ENCODE measurements at places on chromosomes 12 and 14.

GRCh38 chr14:36522972-36523715 is 3.1 kb upstream of the NKX2-1 start:
- no peak for DNase-seq

- DNase-seq, result no peak
Observed at GRCh38 chr12:19369691-19370148, 69.6 kb upstream of the AEBP2 start.

- DNase-seq, result no peak
Observed at GRCh38 chr12:84128117-84128991, 784.2 kb downstream of the SLC6A15 start.

DNA sequence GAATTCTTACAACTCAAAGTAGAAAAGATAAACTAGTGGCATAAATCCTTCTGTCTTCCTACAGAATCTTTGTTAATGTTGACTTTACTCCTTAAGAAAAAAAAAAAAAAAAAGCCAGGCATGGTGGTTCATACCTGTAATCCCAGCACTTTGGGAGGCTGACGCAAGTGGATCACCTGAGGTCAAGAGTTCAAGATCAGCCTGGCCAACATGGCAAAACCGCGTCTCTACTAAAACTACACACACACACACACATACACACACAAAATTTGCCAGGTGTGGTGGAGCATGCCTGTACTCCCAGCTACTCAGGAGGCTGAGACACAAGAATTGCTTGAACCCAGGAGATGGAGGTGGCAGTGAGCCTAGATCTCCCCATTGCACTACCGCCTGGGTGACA is 17.7 kb upstream of the SPTSSA start:
- no peak for DNase-seq

DNA sequence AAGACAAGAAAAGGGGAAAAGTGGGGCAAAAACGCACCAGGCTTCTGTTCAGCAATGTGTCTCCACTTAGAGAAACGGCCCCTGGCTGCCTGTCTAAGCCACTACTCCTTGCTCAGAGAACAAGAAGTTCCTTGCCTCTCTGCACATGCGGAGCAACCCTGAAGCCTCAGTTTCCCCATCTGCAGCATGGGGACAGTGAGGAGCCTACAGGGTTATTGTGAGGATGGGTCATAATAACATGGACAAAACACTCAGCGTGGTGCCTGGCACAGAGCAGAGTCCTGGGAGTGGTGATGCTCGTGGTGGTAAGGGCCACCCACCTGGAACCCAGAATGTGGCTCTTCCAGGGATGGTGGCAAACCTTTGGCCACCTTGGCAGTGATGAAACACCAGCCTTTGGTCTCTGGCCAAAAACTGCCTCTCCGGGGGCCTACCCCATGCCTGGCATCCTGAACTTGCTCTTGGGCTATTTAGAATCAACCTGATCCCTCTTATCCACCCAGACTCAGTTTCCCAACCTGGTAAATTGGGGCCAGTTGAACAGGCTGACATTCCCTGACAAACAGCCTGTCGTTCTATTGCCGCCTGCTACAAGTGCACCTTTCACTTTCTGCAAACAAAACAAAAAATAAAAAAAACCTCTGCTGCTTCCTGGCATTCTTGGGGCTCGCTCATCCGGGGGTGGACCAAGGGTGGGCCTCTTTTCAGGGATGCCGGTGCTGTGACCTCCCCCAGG is 56.5 kb upstream of the DLK1 start:
- DNase-seq, result no peak

DNA sequence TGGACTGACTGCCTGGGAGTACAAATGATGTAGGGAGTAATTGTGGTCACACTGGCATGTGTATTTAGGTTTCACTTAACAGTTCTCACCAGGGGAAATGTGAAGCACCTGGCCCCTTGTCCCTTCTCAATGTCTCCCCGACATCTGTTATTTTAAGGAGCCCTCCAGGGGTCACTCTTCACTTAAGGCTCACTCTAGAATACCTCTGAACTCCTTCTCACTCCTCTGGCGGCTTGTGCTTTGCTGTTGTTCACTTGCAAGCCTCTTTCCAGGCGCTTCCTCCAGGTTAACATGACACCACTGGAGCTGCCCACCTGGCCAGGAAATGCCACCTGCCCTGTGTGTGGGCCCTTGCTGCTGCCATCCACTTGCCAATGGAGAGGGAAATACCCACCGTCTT is 56.5 kb upstream of the GZMB start:
- no peak for DNase-seq

DNA sequence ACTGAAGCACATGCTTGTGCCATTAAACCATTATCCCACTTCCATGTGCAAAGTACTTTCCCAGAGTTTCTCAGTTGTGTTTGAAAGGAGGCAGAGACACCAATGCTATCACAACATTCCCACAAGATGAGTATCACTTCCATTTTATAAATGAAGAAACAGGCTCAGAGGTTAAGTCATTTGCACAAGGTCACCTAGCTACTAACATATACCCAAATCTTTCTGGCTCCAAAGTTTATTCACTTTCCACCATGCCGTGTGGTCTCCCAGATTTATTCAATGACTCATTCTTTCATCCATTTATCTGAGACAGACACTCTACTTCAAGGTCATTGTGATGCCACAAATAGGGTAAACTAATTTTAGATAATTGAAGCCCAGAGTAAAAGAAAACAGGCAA is 9.4 kb downstream of the ART4 start:
- DNase-seq, result no peak

DNA sequence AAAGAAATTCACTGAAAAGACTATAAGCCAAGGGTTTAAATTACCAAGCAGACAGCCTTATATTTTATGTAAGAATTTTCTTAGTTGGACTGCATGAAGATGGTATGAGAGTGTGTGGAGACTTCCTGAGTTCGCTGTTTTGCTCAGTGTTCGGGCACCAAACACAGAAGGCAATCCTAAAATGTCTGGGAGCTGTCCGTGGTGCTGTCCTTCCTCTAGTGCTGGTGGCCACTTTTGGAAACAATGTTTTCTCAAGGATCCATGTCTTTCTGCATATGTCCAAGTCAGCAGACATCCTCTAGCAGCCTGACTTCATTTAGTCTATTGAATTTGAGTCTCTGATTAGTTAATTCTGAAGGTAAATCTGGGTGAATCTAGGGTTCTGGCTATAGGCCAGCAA is 135.8 kb downstream of the SLC8A3 start:
- no peak for DNase-seq

Measured in keratinocyte (primary cell).